ENCODE measurements at places on chromosomes 7 and 10.

GRCh38 chr7:132709971-132710567, 133.8 kb upstream of the PLXNA4 start:
- DNase-seq: peak; percentile 21

GRCh38 chr7:68587599-68587998, 1010.7 kb upstream of the AUTS2 start:
- no peak for DNase-seq

DNA sequence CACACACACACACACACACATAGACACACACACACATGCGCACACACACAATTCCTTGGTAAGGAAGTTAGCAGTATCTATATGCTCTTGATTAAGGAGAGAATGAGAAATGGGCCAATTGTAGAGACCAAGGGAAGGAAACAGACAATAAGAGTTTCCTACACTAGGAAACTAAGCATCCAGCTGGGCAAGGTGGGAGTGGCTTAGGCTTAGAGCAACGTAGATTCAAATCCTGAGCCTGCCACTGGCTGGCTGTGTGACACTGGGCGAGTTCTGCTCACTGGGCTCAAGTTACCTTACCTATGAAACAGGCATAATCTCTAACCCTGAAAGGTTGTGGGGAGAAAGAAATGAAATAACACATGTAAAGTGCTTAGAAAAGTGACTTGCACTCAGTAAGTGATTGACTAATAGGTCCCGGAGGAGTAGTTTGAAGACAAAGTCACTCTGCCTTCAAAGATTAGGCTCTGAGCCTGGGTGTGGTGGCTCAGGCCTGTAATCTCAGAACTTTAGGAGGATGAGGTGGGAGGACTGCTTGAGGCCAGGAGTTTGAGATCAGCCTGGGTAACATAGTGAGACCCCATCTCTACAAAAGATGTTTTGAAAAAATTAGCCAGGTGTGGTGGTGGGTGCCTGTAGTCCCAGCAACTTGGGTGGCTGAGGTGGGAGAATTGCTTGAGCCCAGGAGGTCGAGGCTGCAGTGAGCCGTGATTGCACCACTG, 701.4 kb downstream of the PARD3 start:
- DNase-seq: no peak

DNA sequence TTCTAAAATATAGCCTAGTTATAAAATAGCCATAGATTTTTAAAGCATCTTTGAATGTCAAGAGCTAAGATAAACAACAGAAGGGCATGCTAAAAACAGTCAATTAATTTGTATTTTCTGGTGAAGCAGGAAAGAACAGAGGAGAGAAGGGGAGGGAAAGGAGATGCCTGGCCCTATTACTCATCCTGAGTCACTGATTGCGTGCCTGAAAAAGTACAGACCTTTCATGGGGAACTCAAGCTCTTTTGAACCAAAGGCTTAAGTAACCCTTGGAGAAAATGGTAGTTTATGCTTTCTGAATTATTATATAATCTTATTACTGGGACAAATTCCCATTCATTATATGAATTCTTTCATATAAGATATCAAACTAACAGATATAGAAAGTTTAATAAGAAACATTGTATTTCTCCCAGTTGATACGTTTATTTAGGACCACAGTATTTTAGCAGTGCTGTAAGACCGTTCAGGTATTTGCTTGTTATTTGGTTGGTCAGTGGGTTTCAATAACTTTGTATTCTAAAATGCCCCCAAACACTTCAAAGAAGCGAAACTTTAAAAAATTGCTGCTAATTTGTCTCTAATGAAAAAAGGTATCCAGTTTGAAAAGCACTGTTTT, 151.3 kb downstream of the HGF start:
- peak; percentile 96 for DNase-seq

DNA sequence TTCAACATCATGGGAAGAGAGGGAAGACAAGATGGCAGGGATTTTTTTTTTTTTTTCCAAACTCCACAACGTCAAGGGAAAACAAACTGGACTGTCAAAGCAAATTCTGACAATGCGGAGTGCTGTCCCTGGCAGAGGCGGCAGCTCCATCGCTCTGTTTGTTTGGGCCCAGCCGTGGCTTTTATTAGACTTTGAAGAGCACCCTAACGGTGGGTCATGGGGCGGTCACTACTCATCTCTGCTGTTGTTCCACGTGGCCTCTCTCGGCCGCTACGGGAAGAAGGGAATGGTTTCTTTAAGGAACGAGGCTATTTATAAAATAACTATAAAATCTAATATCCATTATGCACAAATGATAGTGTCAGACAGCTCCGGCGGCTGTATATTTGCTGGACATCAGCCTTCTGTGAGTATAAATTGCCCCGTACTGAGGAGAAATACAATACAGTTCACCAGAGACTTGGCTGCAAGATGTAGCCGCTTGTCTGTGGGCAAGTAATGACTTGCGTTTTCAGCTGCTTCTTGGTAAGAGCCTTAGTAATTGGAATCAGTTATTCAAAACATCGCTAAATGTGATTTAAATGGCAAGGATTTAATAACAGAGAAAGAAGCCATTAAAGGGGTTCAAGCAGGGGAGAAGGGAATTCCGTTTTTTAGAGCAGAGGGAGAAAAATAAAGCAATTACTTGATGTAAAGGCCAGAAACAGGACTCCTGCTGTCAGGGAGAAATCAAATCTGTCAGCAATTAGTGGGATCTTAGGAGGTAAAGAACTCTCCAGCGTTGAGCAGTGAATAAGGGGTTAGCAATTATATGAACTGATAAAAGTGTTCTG, 61.7 kb upstream of the RAB11FIP2 start:
- no peak for DNase-seq

DNA sequence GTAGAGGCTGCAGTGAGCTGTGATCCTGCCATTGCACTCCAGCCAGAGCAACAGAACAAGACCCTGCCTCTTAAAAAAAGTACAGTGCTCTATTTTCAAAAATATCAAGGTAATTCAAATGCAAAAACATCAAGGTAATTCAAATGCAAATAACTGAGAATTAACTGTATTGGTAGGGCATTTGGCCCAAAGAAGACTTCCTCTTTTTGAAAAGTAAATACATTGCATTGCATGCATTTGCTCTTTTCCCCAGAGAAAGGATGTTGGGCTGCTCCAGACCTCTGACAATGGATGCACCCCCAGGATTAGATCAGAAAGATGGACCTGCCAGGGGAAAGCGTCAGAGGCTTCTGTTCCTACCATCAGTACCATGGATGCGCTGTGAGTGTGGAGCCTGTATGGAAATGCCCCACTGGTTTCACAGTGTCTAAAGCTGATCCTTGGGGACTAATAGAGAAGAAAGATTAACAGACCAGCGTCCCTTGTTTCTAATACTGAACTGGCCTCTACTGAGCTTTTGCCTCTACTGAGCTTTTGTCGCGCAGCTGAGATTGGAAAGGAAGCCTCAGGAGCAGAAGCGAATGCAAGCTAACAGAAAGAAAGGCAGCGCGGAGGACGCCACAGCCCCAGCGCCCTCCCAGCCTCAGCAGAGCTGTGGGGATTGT, 93.5 kb upstream of the LYZL2 start:
- DNase-seq: no peak

- no peak for DNase-seq
These were observed 34.4 kb downstream of the CSGALNACT2 start for GRCh38 chr10:43172645-43173044.

DNA sequence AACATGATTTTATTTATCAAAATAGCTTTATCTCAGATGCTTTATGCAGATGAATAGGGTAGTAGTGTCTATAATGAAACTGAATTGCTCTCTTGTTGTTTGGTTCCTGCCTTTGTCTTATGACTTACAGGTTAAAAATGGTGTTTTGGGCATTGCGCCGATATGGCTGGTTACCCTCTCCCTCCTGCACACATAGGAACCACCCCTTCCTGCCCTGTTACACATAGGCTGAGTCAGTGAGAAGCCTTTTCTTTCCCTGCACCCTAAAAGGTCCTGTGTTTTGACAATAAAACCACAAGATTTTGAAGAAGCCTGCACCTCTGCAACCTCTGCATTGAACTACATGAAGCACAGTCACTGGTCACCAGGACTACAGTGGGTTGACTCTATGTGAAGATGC, 655.8 kb upstream of the ANKRD30A start:
- DNase-seq: no peak

DNA sequence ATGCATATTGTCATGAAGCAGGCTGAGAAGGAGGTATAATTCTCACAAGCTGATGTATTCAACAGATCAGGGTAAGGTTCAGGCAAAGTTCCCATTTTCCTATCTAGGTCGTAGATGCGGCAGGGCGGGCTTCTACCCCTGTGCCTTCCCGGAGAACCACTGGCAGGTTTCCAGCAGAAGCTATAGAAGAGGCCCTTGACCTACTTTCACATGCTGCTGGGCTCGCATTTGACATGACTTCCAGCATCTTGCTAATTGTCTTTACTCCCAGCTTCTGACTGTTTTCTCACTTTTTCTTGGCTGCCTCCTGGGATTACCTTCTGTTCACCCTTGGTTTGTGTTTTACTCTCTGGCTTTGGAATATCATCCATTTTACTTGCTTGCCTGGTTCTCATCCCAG, 32.6 kb upstream of the ORC5 start:
- no peak for DNase-seq

DNA sequence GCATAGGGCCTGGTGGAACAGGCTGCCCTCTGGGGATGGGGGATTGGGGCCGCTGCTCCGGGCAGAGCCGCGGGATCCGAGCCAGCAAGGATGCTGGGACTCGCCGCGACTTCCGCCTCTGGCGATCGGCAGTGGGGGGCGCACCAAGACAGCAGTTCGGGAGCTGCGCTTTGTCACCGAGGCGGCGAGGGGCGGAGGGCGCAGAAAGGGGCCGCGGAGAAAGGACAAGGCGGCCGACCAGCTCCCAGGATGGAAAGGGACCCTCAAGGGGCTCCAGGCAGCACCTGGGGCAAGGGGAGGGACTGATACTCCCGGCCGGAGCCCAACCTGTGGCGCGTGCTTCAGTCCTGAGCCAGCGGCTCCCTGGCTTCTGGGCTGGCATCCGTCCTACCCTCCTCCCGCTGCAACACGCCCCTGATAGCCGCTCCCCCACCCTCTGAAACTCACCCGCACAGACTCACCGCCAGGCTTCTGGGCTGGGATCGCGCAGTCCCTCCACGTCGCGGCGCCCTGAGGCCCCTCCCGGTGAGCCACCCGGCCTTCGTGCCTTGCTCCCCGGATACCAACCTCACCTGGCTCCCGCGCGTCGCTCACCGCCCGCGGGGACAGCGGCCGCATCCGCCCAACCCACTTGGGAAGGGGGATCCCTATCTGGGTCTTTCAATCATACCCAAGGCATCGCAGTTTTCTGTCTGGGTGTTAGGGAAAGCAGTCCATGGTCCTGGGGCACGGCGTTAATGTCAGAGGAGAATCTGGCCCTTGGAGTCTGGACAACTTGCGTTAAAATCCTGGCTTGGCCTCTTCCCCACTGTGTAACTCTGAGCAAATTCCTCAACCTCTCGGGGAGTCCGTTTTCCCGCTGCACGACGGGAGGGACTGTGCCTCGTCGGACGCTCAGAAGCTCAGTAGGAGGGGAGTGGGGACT, 7.0 kb upstream of the EVX1 start:
- peak; percentile 65 for DNase-seq

DNA sequence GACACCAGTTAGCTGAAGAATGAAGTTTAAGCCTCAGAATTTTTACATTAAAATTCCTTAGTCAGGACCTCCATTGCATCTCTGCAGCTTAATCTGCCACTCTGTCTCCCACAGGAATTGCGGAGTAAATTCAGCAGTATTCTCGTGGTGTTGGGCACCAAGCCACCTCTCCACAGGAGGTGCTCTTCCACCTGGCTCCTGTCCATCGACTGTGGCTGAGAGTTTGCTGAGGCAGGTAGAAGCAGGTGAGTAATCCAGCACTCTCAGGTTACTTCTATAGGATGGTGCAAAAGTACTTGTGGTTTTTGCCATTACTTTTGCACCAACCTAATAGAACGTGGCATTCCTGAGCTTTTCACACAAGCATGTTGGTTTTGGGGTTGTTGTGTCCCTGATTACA, 134.1 kb downstream of the GFRA1 start:
- no peak for DNase-seq

- no peak for DNase-seq
These were observed 32.8 kb upstream of the WDFY4 start for GRCh38 chr10:48651839-48652238.

DNA sequence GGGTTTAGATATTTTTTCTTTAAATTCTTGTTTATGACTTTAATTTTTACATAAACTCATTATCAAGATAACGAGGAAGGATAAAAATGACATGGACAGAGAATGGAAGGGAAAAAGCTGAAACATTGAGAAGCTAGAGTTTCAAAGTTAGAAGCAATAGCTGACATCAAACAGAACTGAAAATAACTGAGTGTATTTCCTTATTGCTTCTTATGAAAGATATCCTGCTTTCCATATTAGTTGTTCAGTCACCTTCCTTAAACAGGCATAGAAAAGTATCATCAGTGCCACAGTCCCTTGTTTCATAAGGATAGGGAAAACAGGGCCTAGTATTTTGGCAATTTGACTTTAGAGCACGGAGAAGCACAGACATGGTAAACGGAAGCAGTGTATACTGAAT, 460.5 kb upstream of the GHITM start:
- DNase-seq: no peak

GRCh38 chr10:20240643-20241042, 424.4 kb downstream of the PLXDC2 start:
- no peak for DNase-seq

DNA sequence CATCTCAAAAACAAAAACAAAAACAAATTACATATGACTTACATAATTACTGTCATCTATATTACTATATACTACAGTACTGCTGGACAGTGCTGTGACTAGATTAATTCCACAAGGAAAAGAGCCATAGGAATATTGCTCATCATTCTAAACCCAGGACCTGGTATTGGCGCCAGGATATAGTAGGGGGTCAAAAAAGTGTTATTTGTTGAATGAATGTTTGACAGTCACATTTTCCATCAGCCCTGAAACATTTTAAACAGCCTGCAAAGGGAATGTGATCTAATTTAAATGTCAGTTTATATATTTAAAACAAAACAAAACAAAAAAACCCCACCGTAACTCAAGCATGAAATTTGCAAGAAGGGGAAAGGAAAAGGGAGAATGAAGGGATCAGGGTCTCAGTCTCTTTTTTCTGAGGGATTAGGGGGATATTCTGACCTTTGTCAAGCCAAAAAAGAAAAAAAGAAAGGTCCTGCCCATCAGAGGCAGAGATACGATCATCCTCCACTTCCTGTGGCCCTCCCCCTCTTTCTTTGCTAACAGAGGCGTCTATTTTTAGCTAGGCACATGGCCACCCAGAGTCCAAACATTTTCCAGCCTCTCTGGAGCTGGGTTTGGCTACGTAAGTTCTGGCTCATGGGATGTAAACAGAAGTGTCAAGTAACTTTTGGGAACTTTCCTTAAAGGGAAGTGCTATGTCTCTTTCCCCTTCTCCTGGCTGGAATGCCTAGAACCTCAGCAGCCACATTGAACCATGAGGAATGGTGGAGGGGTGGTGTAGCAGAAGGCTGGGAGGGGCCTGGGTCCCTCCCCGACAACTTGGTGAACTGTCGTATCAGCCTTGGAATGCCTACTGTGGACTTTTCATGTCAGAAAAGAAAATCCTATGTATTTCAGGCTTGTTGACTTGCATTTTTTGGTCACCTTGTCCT, 44.6 kb upstream of the DLG5 start:
- no peak for DNase-seq
